Inflammatory macrophage treated with lipopolysaccharide for 1 hour (primary cell): ENCODE measurements at places on chromosomes 2 and 18.

- DNase-seq = no peak
Observed at GRCh38 chr18:69945220-69946114, 2.2 kb downstream of the CD226 start.

DNA sequence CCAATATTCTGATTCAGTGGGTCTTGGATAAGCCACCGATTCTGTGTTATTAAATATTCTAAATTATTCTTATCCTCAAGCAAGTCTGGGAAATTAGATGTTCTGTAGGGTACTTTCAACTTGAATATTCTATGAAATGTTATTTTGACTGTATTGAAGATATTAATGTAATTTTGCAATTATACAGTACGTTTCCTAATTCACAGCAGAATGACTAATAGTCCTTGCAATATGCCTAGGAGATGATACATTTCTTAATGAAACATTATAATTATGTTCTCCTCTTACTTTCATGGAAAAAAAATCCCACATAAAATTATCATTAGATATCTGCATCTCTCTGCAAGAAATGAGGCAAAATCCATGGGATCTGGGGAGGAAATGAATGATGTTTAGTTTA, 46.2 kb upstream of the PLA2R1 start:
- DNase-seq = no peak

GRCh38 chr18:78169174-78169864, 810.3 kb upstream of the SALL3 start:
- no peak for DNase-seq

GRCh38 chr2:28746429-28747111, 5.1 kb upstream of the PPP1CB start:
- no peak for DNase-seq

DNA sequence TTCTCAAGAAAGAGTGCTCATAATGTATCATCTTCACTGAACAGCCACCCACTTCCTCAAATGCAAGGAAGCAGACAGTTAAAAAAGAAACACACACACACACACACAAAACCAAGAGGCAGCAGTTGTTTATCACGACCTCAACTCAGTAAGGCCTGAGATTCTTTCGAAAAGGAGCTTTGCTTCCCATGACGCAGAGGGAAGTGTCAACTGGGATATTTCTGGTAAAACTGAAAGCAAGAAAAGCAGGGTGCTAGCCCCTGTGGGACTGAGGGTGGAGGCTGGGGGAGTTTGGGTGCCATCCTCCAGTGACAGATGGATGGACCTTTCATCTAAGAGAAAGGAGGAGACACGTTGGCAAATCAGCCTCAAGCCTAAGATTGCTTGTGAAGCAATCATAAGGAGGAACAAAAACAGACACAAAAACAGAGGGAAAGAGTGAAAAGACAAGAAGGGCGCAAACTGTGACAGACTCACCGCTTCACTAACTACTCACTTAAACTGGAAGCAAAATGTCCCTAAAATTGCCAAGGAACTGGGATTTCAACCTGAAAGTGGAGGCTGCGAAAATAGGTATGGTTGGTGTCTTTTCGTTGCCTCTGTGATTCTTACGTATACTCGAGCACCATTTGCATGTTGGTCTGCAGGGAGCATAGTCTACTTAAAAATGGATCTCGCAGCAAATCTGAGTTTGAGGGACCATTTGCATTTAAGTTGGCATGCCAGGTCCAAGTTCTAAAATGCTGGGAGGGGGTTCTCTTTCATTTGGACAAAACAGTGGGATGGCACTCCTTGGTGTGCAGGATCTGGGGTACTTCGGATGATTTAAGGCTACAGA, at the start of gene ARHGAP25:
Gene ARHGAP25, plus strand, starts transcription at position 124 of the 838 bp plus-strand sequence. Its CDS starts 389 bp downstream, at position 513.
- DNase-seq = peak; percentile 76

DNA sequence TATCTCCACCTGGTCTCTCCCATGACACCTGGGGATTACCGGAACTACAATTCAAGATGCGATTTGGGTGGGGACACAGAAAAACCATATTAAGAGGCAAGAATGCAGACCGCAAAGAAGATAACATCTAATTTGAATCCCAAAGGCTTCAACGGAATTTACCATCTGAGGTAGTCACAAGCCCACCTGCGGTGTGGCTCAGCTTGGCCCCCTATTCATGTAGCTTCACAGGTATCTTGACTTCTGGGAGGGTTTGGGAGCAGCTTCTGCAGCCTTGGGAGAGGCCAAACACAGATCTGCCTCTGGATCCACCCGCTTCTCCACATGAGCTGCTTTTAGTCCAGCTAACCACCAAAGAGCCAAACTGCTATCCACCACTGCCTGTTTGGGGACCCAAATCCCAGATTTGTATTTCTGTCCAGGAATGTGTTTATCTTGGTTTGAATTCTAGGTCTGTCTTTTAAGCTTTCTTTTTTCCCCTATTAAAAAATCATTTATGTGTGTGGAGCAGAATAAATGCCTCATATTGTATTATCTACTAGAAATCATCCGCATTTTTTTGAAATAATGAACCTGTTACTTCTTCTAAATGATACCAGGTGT, 247.6 kb downstream of the DLGAP1 start:
- DNase-seq = no peak

DNA sequence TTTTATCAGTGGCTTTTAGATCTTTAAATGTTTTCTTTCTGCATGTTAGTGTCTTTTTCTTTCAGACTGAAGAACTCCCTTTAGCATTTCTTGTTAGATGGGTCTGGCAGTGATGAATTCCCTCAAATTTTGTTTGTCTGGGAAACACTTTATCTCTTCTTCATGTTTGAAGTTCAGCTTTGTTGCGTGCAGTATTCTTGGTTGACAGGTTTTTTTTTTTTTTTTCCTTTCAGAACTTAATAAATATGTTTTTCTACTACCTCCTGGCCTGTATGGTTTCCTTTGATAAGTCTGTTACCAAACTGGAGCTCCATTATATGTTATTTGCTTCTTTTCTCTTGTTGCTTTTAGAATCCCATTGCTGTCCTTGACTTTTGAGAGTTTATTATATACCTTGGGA, 89.8 kb upstream of the ACKR3 start:
- no peak for DNase-seq

- no peak for DNase-seq
Observed at GRCh38 chr18:3117493-3118192, 102.1 kb downstream of the MYOM1 start.

GRCh38 chr2:30108192-30108591, 38.6 kb upstream of the YPEL5 start:
- no peak for DNase-seq
